Cortex of kidney (tissue), 1 donor: ENCODE measurements at places on chromosomes 5 and 9.

DNA sequence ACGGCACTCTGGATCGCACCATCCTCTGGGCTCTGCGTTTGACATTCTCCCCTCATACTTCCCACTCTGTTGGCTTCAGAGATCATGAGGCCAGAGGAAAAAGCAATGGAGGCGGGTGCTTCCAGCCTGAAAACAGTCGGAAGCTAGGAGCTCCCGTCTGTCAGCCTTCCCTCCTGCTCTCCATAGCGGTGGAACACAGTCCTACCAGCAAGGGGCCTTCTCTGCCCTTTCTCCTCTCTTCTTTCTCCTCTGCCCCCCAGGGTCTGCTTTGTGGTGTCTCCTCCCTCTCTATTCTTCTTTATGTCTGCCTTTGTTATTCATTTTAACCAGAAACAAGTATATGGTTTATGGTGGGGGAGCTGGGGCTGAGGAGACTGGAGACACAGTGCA lies 152.5 kb upstream of the NFIB start:
- no peak for DNase-seq

- no peak for DNase-seq
Measured at GRCh38 chr9:114499941-114500696, 5.2 kb downstream of the WHRN start.

DNA sequence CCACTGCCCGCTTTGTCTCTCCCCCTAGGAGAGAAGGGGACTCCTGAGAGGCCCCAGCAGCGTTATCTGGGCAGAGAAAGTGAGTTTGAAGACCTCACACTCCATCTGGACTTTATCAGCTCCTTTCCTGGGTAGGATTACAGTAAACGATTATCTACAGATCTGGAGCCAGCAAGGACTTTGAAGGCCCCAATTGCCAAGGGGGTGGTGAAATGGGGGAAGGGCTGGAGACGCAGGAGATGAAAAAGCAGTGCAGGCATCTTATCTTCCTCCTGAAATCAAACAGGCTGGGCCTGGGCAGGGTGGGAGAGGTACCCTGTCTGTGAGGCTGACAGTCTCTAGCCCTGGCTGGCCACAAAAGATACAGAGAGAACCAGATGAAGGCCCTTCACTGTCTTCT lies 105.8 kb upstream of the MSX2 start:
- DNase-seq: no peak

DNA sequence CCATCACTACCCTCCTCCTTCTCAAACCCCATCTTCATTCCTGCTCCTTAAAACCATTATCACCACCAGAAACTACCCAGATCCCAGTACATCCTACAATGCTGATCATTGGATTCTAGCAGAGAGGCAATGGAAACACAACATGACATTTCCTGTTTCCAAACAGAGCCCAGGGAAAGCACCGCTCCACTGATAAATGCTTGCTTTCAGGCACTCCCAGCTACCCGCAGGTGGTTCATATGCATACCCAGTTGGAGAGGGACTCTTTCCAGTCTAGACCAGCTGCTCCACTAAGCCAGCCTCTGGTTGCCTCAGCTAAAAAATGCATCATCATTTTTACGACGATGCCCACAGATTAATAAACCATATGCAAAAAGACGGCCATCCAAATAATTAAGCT lies 39.2 kb upstream of the ACO1 start:
- no peak for DNase-seq

- no peak for DNase-seq
Measured at GRCh38 chr5:141192110-141192725, at the start of gene PCDHB10. Gene PCDHB10 (plus strand): TSS chr5:141192353. CDS start chr5:141192553, 200 bp downstream.

GRCh38 chr5:98639274-98639673 lies 134.2 kb upstream of the RGMB start:
- no peak for DNase-seq

DNA sequence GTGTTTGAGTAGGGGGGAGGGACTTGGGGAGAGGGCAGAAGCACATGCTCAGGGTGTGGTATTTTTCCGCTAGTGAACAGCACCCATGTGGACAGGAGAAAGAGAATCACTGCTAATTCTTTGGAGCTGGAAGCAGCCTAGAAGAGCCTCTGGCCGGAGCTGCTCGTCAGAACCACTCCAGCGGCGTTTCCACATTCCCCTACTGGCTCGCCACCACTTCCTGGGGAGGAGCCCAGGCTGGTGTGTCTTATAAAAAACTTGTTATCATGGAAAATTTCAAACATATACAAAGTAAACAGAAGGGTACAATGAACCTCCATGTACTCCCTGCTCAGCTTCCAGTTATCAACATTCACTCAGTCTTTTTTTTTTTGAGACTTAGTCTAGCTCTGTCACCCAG lies 26.7 kb downstream of the LHX2 start:
- DNase-seq: no peak

- DNase-seq: no peak
Measured at GRCh38 chr5:136311999-136312398, 53.3 kb downstream of the TRPC7 start.

DNA sequence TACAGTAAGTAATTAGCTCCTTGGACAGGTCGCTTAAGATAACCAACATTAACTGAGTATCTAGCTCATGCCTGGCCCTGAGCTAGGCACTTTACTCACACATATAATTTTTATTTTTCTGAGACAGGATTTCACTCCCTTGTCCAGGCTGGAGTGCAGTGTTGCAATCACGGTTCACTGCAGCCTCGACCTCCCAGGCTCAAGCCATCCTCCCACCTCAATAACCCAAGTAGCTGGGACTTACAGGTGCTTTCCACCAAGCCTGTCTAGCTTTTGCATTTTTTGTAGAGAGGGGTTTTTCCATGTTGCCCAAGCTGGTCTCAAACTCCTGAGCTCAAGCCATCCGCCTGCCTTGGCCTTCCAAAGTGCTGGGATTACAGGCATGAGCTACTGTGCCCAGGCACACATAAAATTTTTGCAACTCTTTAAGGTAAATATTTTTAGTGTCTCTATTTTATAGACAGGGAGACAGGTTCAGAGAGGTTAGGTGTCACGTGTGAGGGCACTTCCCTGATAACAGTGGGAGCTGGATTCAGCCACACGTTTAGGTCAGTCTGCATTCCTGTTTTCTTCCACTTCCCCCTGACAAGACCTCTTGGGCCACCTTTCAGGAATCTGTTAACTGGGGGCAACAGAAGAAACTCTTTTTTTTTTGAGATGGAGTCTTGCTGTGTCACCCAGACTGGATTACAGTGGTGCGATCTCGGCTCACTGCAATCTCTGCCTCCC lies 18.2 kb downstream of the HBEGF start:
- no peak for DNase-seq

- no peak for DNase-seq
Measured at GRCh38 chr9:87712801-87713277, 13.1 kb upstream of the CTSL start.

GRCh38 chr5:41275813-41276512 lies 62.6 kb upstream of the C6 start:
- no peak for DNase-seq

DNA sequence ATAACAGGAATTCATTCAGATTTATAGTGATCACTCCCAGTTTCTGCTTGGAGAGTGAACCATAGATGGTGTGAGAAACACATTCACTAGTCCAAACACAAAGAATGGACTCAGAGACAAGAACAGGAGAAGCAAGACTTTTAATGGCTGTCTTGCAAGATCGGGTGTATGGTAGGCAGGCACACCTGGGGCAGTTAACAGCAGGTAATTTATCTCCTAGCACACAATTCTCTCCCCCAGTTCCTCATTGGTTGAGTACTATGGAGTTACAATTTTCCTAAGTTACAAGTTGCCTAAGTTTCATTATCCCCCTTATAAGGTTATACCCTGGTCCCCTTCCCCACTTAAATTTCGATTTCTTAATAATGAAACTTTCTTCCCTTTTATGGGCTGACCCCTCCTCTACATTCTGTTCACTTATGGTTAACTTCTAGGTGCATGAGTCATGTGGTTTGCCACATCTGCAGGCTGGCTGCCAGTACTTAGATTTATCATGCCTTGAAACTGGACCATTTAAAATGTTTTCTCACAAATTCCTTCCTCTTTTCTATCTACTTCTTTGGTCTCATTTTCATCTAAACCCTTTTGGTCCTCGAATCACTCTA lies 623.3 kb downstream of the HINT1 start:
- no peak for DNase-seq

DNA sequence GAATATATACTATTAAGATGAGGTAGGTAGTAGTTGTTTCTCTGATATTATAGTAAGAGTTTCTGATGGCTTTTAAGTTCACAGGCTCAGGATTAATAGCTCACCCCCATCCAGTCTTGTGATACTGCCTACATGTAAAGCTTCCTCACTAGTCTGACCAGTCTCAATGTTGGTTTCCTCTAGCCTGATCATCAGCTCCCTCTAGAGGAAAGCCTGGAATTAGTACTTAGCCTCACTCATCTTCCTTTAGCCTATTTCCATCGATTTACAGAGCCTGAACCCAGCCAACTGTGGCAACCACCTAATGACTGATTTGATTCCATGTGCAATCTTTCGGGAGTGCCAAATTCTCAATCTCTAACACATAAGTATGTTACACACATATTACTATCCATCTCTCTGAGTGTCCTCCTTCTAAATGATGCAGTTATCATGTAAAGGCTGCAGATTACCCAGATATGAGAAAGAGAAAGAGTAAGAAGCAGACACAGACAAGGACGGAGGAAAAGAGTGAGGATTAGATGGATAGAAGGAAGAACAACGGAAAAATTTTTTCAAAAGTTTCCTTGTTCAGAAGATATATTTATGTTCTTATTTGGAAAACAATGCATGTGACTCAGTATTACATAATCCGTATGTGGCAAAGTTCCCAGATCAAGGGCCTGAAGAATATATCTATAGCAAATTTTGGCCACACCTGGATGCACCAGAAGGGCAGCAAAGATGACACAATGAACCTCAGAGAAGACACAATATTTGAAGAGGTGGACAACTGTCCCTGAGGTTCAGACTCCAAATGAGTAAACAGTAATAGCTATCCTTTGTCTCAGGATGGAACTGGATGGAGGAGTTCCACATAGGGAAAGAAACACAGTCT lies 333.7 kb downstream of the ELAVL2 start:
- no peak for DNase-seq

GRCh38 chr9:32264170-32264864 lies 120.1 kb upstream of the ACO1 start:
- no peak for DNase-seq
